ENCODE measurements at places on chromosomes 2 and 18.
A peak's percentile ranks its signal among the peaks of the same experiment; 100 is the strongest.

GRCh38 chr2:232204457-232204931 lies 174.1 kb upstream of the ALPP start:
- no peak for DNase-seq

GRCh38 chr18:2979129-2979528 lies 33.8 kb downstream of the LPIN2 start:
- no peak for DNase-seq

GRCh38 chr2:172160839-172161238 lies 58.1 kb upstream of the DLX2 start:
- DNase-seq, result no peak

GRCh38 chr18:80179857-80180558 lies 67.3 kb downstream of the PARD6G start:
- DNase-seq, result no peak

- no peak for DNase-seq
Observed at GRCh38 chr2:105814291-105814940, 69.7 kb downstream of the NCK2 start.

DNA sequence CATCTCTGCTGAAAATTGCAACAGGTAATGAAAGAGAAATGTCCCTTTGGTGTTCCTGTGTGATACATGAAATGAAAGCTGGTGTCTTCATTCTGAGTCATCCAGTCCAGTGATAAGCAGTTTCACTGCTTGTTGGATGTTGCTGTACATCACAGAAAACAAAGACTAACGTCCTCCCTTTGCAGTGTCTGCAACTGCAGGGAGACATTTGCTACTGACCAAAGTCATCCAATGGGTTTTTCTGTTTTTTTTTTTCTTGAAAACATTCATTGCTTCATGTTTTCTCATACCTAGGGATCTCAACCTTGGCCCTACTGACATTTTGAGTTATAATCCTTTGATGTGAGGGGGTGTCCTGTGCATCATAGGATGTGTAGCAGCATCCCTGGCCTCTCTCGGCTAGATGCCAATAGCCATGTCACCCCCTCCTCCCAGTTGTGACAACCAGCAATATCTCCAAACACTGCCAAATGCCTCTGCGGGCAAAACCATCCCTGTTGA lies 63.6 kb upstream of the FZD5 start:
- DNase-seq, result no peak

DNA sequence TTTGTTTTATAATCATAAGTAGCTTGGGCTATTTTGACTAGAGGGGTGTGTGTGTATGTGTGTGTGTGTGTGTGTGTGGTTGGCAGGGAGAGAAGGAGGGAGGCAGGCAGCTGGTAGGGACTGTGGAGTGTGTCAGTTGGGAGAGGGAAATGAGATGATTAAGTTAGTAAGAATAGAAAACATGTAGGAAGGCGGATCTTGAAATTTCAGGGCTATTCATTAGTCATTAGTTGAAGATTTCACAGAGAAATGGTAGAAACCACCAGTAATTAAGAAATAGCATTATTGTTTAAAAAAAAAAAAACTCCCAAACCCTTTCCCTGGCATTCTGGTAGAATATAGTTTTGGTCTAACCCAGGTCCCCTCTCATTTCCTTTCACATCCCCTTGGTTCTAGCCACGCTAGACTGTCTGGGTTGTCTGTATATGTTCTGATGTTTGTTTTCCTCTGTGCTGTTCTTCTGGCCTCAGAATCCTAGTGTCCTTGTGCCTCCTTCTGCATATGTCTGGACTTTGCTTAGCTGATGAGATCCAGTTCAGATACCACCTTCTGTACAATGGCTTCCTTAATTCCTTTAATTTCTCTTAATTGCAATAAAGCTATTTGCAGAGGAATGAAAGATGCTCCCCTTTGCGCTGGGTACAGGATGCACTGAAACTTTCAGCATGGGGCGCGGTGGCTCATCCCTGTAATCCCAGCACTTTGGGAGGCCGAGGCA lies 161.6 kb downstream of the NEDD4L start:
- DNase-seq, result peak; percentile 70

DNA sequence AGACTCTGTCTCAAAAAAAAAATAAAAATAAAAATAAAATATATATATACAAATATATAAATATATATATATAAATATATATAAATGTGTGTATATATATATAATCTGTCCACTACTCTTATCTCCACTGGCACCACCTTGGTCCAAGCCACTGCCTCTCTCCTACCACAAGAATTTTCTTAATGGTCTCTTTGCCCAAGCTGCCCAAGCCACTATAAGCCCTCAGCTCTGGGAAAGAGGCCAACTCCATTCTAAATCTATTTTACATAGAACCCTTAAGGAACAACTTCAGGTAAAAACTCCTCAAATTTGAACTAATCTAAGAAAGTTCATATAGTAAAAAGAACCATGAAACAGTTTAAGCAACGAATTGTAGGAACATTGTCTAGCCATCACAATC lies 45.6 kb upstream of the GREB1L start:
- DNase-seq, result no peak

DNA sequence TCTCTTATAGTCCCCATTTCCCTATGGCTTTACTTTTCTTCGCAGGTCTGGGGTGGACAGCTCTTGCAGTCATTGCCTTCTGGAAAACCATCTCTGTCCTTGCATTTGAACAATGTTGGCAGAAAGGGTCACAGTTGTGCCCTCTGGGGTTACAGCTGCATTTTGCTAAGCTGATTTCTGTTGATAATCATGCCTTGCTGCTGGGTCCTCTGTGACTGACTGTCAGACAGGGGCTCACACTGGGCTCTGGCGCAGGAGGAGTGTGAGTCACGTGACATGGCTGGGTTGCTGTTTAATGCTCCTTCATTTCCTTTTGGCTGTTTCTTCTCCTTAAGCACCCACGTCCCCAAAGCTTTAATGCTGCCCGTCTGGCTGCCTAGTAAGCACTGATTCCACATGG lies 196.6 kb upstream of the LHCGR start:
- no peak for DNase-seq

GRCh38 chr2:100352521-100352920 lies 30.2 kb upstream of the LONRF2 start:
- no peak for DNase-seq

DNA sequence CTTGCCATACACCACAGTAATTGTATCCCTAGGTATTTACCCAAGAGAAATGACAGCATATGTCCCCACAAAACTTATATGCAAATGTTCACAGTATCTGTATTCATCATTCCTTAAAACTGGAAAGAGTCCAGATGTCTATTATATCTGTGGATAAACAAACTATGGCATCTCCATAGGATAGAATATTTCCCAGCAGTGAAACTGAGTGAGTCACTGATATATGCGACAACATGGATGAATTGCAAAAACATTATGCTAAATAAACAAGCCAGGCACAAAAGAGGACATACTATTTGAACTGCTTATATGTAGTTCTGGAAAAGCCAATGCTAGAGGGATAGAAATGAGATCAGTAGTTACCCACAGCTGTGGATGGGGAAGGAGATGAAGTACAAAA lies 359.4 kb upstream of the DSEL start:
- DNase-seq, result peak; percentile 18

DNA sequence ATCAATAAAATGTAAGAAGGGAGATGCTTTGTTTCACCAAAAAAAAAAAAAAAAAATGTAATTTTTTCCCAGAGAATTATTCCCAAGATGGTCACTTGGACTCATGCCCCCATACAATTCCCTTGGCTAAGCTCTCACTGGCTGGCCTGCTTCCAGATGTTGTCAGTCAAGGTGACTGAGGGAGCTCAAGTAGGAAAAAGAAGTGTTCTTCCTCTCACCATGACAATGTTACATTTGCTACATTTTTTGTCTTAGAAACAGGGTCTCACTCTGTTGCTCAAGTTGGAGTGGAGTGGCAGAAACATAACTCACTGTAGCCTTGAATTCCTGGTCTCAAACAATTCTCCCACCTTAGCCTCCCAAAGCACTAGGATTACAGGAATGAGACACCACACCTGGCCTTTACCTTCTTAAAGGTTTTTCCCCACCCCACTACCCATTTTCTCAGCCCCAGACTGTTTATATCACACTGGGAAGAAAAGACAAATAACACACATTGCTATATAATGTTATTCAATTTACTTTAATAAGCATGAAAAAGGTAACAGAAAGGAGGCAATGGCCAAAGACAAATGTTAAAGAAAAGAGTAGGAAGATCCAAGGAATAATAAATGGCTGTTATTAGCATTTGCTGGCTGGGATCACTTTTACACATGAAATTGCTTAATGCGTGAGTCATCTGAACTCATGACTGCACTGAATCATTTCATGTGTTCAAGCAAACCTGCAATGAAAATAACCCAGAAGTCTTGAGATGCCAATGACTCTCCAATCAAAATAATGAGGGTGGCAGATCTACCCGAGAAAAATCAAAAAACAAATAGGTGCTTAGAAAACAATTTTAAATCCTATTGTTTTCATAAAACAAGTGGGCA lies 45.2 kb downstream of the ACVR1 start:
- no peak for DNase-seq

GRCh38 chr2:226137201-226137811 lies 662.3 kb downstream of the IRS1 start:
- no peak for DNase-seq

- peak; percentile 77 for DNase-seq
Observed at GRCh38 chr2:45300026-45300750, 290.9 kb upstream of the SIX2 start.

- no peak for DNase-seq
Observed at GRCh38 chr2:74070991-74071390, 76.7 kb downstream of the BOLA3 start.

DNA sequence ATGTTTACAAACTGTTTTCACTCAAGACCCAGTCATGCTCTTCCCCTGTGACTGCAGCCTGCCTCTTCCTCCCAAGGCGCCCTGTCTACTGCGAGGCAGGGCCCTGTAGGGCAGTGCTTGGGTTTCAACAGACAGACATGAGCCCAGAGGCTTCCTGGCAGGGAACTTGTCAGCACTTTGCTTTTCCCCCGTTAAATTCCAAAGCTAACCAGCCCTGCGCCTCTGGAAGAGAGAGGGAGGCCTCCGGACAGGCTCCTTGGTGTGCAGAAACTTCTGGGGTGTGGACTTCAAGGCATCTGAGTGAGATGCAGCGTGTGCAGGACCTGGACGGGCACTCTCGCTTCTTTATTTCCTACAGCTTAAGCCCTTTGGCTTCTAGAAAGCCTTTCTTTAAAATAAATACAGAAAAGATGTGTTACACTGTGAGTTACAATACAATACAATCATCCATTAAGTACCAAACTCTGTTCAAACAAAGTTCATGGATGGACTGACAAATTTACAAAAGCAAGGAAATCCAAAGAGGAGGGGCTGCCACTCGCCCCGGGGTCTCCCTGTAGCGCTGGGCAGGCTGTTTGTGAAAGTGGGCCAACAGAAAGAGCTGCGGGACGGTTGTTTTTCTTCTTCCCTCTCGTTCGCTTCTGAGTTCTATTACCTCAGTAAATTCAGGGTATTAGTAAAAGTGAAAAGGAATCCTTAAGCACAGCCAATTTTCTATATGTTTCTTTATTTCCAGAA lies 8.8 kb upstream of the ZNF516 start:
- DNase-seq, result no peak

GRCh38 chr2:240565333-240566202 lies 2.7 kb upstream of the RNPEPL1 start:
- no peak for DNase-seq

DNA sequence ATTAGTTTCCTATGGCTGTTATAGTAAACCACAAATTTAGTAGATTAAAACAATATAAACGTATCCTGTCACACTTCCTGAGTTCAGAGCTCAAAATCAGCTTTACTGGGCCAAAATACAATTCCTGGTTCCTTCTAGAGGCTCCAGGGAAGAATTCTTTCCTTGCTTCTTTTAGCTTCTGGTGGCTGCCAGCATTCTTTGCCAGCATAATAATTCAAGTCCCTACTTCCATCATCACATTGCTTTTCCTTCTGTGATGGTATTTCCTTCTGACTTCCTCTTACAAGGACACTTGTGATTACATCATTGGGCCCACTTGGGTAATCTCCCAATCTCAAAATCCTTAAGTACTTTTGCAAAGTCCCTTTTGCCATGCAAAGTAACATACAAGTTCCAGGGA lies 40.6 kb downstream of the MOB4 start:
- peak; percentile 6 for DNase-seq

- no peak for DNase-seq
Observed at GRCh38 chr18:32623563-32623962, 149.3 kb downstream of the KLHL14 start.

DNA sequence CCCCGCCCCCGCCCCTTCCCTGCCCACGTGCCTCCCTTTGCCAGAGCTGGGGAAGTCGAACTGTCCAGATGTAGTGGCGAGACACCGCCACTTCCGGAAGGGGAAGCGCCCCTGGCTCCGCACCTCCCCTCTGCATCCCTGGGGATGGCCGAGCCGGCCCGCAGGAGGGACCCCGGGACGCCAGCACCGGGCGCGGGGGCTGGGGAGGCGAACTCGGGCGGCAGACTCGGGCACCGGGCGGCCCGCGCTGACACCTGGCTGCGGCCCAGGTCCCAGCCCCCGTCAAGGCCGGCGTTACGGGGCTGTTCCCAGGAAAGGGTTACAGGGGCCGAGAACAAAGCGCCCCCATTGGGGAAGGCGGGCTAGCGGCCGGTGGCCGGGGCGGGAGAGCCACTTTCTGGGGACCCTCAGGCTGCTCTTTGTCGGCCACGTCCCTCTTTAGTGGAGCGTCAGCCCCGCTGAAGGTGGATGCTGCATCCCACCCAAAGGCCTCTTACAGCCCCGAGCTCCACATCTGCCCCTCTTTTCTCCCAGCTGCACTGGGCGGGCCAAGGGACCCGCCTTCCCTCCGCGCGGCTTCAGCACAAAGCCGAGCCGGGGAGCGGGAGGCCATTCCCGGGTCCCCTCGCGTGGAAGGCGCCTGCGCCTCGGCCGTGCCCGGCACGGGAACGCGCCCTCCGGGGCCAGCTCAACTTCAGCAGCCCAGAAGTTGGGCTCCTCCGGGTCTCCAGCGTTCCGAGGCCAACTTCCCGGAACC lies 1.3 kb downstream of the SDC1 start:
- DNase-seq, result peak; percentile 36

GRCh38 chr2:212037062-212037461 lies 501.5 kb downstream of the ERBB4 start:
- peak; percentile 60 for DNase-seq

DNA sequence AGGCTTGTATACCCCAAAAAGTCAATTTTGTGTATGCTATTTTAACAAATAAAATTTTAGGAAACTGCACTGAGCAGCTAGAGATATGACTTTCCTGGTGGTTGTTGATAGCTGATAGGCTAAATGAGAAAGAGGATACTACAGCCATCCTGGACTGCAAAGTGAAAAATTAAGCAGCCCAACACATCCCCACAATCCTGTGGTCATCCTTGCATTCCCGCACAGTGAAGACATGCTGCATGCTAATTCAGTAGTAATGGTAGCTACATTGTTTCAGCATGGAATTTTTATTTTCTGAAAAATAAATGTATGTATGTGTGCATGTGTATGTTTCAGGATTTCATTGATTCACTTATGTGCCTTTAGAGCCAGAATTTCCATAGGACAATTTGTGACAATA lies 124.2 kb upstream of the CCDC68 start:
- DNase-seq, result no peak

GRCh38 chr2:190215620-190216019 lies 104.0 kb downstream of the HIBCH start:
- DNase-seq, result no peak

- DNase-seq, result no peak
Observed at GRCh38 chr18:55768255-55768654, 180.3 kb upstream of the TCF4 start.

Data from brain (organoid and tissue), 16 donors.